ENCODE measurements at places on chromosomes 1 and 21.

DNA sequence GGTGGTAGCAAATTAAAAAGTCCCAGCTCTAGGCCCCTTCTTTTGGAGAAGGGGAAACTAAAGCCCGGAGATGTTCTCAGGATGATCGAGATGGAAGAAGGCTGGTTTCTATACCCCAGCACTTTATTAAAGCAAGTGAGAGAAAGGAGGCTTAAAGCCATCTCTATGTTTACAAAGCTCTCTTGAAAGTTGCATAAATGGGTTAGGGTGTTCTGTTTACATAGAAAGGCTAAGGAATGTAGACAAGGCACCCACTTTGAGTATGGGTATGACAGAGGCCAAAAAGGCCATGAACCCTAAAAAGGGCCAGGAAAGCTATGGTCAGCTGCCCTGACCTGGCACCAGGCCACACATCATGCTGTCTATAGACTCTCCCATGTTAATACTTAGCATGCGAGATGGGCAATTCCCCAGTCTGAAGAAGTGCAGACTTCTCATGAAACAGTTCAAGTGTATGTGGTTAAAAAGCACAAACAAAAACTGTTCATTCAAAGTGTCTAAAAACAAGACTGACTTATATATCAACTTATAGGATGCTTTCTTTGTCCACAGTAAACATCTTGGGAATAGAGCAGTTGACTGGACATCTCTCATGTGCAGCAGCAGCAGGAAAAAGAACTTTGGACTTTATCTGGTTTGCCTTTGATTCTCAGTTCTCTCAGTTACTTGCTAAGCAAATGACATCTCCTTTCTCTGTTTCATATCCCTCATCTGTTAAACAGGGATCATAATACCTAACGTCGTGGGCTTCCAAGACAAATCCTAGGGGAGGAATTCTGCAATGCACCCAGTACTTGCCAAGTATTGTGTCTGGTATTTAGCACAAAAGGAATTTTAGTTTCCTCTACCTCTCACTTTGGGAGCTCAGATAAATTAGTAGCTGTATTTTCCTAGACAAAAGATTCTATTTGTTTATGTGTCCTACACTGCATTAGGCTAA, 521.6 kb downstream of the PLPP3 start:
- no peak for DNase-seq

DNA sequence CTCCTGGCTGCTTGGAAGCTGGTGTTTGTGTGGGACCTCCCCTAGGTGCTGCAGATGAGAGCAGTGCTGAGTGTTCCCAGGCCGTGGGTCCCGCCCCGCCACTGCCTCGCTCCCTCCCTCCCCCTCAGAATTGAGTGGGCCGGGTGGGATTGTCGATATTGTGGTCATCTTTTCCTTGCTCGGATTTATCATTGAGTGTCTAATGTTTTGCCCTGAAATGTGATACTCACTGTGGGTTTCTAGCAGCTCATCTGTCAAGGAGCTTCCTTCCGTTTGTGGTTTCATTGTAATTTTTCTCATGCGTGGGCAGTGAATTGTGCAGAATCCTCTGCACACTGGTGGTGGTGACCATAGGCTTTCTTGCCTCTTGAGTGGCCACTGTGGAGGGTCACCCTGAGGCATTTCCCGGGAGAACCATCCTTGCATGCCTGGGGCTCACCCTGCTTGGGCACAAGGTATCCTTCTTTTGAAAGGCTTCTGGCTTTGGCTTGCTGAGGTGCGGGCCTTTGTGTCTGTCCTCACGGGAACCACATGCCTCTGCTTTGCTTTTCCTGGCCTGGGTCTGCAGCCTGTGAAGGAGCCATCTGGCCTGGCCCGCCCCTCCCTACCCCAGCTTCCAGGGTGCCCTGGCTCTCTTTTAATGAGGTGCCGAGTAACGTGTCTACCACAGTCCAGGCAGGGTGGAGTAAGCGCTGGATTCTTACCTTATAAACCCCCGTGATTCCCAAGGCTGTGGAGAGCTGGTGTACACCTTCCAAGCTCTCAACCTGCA, 25.6 kb downstream of the SLX9 start:
- DNase-seq: peak; percentile 21

DNA sequence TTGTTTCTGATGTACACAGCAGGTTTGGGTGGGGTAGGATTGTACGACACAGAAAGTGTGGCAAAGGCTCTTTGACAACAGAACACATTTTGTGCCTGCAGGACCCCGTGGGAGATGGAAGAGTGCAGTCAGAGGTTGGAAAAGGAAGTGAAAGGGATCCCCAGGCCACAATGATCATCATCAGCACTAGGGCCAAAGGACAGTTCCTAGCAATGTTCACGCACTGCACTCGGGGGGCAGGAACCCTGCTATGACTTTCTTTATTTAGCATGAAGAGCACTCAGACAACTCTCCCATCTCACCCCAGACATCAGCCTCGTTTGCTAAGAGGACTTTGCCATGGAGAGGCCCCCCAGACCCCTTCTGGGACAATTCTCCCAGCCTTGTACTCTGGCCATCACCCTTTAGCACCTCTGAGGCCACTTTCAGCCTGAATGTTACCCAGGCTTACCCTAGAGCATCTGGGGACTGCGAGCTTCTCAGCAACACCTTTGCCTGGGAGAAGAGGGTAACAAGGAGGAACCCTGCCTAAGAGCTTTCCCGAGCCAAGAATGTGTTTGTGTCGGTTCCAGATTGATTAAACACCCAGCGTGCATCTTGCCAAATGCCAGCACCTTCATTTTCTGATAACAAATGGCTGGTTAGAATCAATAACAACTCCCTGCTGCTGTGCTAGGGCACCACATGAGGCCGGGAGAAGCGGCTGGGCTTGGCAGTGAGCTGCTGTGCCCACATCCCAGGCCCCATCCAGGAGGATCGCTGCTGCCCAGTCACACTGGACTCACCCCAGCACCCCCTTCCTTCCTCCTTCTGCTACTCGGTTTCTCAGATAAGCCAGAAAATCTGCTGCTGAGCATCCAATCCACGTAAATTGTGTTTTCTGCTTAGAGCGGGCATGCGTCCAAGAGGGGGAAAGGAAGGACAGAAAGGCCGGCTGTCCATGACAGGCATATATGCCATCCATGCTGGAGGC, 633.1 kb downstream of the AJAP1 start:
- no peak for DNase-seq

GRCh38 chr1:64147045-64147724, 56.2 kb upstream of the UBE2U start:
- no peak for DNase-seq

DNA sequence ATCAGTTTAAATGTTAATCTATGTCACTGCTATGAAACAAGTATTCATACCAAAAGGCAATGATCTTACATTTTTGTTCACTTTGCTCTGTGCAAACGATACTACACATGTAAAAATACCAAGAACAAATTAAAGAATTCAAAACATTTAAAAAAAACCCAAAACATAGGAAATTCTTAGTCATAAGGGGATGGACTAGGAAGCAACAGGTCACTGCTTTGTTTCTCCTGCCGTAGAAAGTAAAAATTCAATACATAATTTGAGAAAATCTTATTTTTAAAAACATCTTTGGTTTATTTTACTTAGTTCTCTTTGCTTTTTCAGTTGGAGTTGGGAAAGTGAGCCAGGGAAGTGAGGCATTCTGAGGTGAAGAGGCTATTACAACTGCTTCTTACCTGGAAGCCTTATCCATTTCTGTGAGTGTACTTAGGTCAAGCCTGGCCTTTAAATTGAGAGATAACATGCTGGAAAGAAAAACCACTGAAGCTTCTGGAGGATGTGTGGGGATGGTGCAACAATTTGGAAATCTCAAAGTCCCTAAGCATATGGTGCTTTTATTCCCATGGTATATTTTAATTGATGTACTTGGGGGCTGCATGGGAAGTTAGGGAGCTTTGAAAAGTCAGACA, 183.5 kb downstream of the CDC42BPA start:
- DNase-seq: no peak

- DNase-seq: peak; percentile 47
Measured at GRCh38 chr1:26744075-26744959, 43.4 kb upstream of the PIGV start.

GRCh38 chr1:7667625-7668218, 103.4 kb upstream of the VAMP3 start:
- peak; percentile 77 for DNase-seq

DNA sequence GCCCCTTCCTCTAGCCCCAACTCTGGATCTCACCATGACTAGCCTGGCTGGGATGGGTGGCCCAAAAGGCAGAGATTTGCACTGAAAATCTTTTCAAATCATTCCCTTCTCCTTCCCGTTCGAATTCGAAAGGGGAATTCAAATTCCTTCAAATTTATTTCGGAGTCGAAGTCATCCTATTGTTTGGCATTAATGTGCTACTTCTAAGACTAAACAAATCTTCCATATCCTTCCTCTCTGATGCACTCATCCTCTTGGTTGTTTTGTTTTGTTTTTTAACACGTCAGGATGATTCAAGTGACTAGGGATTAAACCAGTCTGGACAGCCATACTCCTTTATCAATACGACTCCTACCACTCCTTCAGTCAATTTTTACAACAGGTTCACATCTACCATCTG, 95.5 kb upstream of the SGIP1 start:
- no peak for DNase-seq

Measured in NCI-H69 (cell line).